SHP77 treated with DMSO at 0.1 percent for 48 hours (cell line): ENCODE measurements at places on chromosomes 3 and 15.

- DNase-seq: no peak
Observed at GRCh38 chr3:148532326-148532725, 165.4 kb upstream of the AGTR1 start.

DNA sequence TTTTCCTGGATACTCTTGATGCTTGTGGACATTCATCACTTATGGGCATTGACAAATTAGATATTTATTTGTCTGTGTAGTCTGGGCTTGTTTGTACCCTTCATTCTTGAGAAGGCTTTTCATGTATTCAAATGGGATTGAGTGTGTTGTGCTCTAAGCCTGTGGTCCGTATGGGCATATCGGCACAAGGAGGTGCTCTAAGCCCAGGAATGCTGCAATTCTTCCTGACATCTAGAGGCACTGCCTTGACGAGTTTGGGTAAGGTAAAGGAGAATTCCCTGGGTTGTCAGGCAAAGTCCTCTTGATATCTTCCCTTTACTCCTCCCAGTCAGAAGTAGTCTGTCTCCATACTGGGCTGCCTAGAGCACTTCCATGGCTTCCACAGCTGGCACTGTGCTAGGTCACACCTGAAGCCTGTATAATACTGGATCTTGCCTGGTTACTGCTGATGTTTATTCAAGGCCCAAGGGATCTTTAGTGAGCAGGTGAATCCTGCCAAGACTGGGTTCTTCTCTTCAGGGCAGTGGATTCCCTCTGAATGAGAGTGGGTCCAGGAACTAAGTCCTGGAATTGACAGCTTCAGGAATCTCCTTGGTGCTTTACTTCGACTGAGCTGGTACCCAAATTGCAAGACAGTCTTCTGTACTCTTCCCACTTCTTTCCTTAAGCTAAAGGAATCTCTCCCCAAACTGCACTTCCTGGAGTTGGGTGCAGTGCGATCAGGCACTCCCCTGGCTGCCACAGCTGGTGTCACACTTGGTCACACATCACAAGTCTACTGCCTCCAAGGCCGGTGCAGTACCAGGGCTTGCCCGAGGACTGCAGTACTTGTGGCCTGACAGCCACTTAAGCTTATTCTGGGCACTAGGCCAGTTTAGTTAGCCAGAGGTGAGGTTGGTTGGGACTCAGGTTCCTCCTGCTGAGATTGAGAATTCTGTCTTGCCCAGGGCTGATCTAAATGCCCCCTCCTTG lies 46.0 kb downstream of the GALK2 start:
- DNase-seq: peak; percentile 50

GRCh38 chr3:96027718-96028117 lies 786.7 kb upstream of the EPHA6 start:
- DNase-seq: no peak

- no peak for DNase-seq
Observed at GRCh38 chr15:52124270-52124880, 11.8 kb upstream of the BCL2L10 start.

- DNase-seq: no peak
Observed at GRCh38 chr3:62587579-62588031, 214.3 kb upstream of the FEZF2 start.

GRCh38 chr15:64681424-64682024 lies 93.9 kb downstream of the RBPMS2 start:
- DNase-seq: peak; percentile 68

- no peak for DNase-seq
Observed at GRCh38 chr3:129441782-129442181, 1.8 kb downstream of the IFT122 start.

DNA sequence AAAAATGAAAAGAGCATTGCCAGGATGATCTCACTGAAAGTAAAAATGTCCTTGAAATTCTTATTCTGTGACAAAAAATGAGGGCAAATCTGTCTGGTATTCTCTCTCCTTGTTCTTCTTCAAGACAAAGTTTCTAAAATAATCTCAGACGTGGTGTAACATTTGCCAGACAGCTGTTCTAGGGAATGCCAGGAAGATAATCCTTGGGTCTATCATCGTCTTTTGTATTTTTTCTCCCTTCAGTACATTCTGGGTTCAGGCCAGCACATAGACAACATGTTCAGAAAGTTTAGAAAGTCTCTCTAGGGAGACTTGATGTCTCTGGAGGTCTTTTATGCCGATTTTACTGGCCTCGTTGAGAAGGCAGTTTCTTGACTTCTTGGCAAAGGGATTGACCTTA lies 121.2 kb upstream of the HES1 start:
- no peak for DNase-seq

DNA sequence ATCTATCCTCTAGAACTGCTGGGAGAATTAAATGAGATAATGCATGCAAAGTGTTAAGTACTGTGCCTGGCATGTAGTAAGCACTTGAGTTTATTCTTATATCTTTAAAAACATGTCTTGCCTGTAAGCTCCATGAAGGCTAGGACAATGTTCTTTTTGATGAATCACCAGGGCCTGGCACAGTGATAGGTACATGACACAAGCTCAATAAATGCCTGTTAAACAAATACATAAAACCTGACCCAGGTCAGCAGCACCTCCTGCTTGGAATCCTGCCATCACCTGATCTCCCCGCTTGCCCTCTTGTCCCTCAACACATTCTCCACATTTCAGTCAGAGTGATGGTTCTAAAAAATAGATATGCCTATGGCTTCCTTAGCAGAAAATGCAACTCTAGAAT lies 186.8 kb downstream of the CHST2 start:
- no peak for DNase-seq

GRCh38 chr15:89641053-89641452 lies 14.2 kb downstream of the KIF7 start:
- no peak for DNase-seq

GRCh38 chr15:48803877-48804276 lies 7.0 kb downstream of the CEP152 start:
- no peak for DNase-seq

DNA sequence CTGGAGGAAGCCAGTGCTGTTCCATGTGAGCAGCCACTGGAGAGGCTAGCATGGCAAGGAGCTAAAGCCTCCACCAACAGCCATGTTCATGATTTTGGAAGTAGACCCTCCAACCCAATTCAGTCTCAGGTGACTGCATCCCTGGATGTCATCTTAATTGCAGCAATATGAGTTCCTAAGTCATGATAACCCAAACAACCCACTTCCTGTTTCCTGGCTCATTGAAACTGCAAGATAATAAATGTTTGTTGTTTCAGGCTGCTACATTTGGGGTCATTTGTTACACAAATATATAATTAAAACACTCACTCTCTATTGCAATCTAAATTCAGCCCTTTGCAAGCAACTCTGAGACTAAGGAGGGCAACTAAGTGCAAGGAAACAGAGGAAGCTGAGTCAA lies 62.4 kb upstream of the SLC24A5 start:
- DNase-seq: no peak

DNA sequence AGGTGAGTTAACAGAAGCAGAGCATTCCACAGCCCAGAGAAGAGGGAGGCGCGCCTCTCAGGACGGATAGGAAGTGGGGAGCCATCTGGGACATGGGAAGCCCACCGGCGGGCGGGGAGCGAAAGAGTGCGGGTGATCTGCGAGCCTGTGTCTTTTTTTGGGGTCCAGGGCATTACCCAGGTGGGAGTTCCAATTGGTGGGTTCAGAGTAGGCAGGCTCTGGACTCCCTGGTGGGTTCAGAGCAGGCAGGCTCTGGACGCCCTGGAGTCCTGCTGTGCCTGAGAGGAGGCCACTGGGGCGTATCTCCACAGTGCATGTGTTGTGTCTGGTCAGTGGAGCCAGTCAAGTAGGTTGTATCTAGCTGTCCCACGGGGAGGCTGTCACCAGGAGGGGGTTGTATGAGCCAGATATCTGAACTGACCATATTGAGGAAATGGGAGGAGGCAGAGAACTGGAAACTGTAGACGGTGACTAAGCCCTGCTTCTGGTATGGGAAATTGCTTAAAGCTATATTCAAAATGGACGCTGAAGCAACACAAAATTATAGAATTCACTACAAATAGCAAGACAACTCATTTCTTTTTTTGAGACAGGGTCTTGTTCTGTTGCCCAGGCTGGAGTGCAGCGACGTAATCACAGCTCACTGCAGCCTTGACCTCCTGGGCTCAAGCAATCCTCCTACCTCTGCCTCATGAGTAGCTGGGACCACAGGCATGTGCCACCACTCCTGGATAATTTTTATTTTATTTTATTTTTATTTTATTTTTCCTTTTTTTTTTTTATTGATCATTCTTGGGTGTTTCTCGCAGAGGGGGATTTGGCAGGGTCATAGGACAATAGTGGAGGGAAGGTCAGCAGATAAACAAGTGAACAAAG lies 34.5 kb upstream of the CHST2 start:
- no peak for DNase-seq

DNA sequence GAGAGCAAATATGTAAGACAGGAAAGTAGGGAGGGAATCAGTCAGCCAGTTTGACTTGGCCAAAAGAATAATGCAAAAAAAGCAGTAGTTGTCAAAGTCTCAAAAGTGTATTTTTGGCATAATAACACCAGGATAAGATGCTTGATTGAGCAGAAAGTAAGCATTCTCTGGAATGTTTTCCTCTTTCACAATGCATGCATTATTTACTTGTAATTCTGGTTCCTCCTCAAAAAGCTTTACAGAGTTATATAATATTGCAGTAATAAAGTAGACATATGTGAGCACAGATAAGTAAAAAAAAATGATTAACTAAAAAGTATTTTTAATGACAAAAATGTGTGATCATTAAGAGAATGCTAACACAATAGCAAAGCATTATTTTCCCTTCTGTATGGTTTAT lies 285.9 kb upstream of the BCHE start:
- no peak for DNase-seq

- DNase-seq: no peak
Observed at GRCh38 chr15:41915255-41915994, 21.6 kb upstream of the SPTBN5 start.

DNA sequence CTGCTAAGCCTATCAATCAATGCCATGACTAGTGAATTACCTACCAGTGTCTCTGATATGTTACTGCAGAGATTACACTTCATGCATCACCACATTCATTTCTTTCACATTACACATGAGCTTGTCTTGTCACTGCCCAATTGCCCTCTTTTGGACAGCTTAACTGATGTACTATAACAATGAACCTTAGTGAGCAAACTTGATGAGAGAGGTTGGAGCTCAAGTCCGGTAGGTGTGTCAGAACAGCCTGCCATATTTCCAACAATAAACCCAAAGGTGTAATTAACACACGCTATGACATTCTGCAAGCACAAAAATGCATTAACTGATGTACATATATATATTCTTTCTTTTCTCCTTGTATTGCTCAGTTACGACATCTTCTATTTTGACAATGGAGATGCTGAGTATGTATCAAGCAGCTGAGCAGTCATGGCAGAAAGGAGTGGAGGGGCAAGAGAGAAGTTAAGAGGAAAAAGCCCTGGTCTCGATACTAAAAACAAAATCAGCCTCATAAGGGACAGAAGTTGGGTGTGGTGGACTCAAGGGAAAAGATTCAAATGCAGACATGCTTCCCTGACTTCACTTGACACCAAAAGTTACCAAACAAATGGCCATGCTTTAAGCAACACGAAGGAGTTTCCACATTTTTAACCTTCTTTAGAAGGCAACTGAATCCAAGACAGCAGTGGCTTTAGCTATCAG lies 538.2 kb downstream of the FOXP1 start:
- no peak for DNase-seq

- DNase-seq: no peak
Observed at GRCh38 chr15:28993051-28993719, 107.4 kb downstream of the APBA2 start.

GRCh38 chr15:94722024-94722636 lies 490.8 kb downstream of the MCTP2 start:
- no peak for DNase-seq

GRCh38 chr3:33032938-33033337 lies 64.0 kb downstream of the GLB1 start:
- DNase-seq: no peak

DNA sequence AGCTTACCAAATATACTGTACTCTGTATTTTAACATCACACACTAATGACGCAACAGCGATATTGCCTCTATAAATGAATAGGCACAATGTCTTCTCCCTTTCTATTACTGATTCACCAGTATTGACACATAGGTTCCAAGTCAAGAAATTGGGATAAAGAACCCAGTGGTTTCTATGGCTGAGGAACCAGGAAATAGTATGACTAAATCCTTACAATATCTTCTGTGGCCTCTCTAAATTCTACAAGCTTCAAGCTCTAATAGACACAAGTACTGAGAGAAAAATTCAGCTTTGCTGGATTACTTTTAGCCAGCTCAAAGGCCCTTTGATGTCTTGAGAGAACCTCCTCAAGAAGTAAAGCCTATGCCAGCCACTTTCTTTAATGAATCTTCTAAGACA lies 162.5 kb downstream of the DPH6 start:
- no peak for DNase-seq
